ENCODE measurements at places on chromosomes 2 and 18. TPM values are rescaled to one million over a fixed set of nuclear protein-coding genes. Genes with fewer than 3 reads are reported as not detected.

ERICH2 gene
- not detected for total RNA-seq

DNAJC27 gene
- total RNA-seq, result 4.2 TPM

GRCh38 chr18:42520138-42520537 is 565.1 kb downstream of the PIK3C3 start:
- no peak overlapping the region for H3K4me3 ChIP-seq
- H3K4me1 ChIP-seq, result no peaks in the 10 kb centered on the region
- DNase-seq, result no peak
- no peak overlapping the region for H3K27ac ChIP-seq
- H3K36me3 ChIP-seq, result no peaks in the 10 kb centered on the region
- no peaks in the 10 kb centered on the region for H3K27me3 ChIP-seq

DNA sequence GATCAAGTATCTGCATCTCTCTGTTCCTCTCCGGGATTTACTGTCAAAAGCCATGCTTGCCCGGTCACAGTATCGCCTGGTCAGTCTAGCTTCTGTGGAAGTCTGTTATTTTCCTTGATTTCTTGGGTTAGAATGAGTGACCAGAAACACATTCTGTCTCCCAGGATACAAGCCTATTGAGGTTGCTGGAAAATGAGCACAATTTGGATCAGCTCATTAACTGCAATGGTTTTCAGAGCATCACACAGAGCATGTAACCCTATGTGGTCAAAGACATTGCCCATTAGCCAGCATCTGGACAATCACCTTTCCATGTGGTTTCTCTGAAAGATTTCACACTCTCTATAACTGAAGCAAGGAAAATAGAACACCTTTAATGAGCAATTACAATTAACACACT is 124.2 kb upstream of the FAM98A start:
- no peak overlapping the region for H3K4me3 ChIP-seq
- DNase-seq, result no peak
- no peak overlapping the region for H3K27ac ChIP-seq
- H3K4me1 ChIP-seq, result no peaks in the 10 kb centered on the region

- no peaks in the 10 kb centered on the region for H3K27me3 ChIP-seq
- H3K27ac ChIP-seq, result no peak overlapping the region
- H3K36me3 ChIP-seq, result no peaks in the 10 kb centered on the region
- no peaks in the 10 kb centered on the region for H3K4me1 ChIP-seq
- no peak for DNase-seq
- no peak overlapping the region for H3K4me3 ChIP-seq
These were observed 68.8 kb upstream of the TMEM247 start for GRCh38 chr2:46410273-46411244.

GRCh38 chr2:120647487-120647886 is 88.2 kb upstream of the GLI2 start:
- peaks cover 4% of the 10 kb centered on the region for H3K27me3 ChIP-seq
- H3K36me3 ChIP-seq, result peaks cover 4% of the 10 kb centered on the region
- no peak overlapping the region for H3K4me3 ChIP-seq
- DNase-seq, result no peak
- H3K27ac ChIP-seq, result no peak overlapping the region
